8988T (cell line): ENCODE measurements at places on chromosomes 6 and 20.
A peak's percentile ranks its signal among the peaks of the same experiment; 100 is the strongest.

- no peak for DNase-seq
Observed at GRCh38 chr20:43949741-43950618, 35.3 kb downstream of the TOX2 start.

GRCh38 chr20:60372822-60373221 is 414.6 kb downstream of the CDH26 start:
- no peak for DNase-seq

- DNase-seq, result no peak
Observed at GRCh38 chr6:23454080-23454976, 671.7 kb upstream of the NRSN1 start.

DNA sequence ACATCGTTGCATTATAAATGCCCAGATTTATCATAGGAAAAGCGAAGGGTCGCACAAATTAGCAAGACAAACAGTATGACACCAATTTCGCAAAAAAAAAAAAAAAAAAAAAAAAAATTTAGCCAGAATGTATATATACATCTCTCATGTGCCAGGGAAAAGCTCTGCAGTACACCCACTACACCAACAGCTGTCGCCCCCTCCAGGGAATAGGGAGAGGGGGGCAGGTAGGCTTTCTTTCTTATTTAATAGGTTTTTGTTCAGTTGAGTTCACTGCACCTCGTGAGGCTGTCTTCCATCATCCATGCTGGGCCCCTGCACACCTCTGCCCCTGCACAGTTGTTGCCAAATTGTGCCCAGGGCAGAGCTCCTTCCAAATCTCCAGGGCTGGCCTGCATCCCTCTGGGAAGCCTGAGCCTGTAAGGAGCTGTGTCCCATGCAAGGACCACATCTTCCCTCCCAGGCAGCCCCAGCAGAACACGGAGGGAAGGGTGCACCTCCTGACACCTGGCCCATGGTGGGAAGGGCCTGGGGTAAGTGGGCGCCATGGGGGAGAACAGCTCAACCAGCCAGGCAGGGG is 85.4 kb downstream of the NINL start:
- no peak for DNase-seq

- DNase-seq, result no peak
Observed at GRCh38 chr6:5261545-5262109, 314 bp downstream of the FARS2 start.

DNA sequence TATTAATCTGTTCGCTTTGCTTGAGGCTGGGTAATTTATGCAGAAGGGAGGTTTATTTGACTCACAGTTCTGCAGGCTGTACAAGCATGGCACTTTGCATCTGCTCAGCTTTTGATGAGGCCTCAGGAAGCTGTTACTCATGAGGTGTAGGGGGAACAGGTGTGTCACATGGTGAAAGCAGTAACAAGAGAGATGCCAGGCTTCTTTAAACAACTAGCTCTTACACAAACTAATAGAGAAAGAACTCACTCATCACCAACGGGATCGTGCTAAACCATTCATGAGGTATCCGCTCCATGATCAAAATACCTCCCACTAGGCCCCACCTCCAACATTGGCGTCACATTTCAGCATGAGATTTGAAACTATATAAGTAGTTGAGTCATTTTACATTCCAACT is 34.4 kb upstream of the GCLC start:
- no peak for DNase-seq

- DNase-seq, result no peak
Observed at GRCh38 chr6:154583546-154584188, 73.2 kb upstream of the CNKSR3 start.

- DNase-seq, result no peak
Observed at GRCh38 chr6:137218473-137218916, 690 bp downstream of the IFNGR1 start.

GRCh38 chr6:52647199-52647598 is 23.7 kb upstream of the TMEM14A start:
- DNase-seq, result no peak

GRCh38 chr20:3129094-3129493 is 30.6 kb downstream of the FASTKD5 start:
- DNase-seq, result no peak

DNA sequence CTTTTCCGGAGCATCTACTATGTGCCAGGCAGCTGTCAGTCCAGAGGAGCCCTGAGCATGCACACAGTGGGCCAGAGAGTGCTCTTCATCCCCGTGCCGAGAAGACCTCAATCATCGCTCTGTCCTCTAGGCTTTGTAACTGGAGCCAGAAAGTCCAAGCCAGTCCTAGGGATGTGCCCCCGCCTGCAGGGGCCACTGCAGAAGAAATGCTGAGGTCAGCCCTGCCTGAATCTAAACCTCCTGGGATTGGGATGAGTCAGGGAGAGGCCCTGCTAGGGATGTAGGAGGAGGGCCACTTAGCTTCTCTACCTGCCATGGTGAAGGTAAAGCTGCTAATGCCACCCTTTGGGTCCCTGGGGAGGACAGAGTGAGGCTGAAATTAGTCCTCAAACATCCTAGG is 146.8 kb downstream of the CDC5L start:
- DNase-seq, result no peak

- peak; percentile 83 for DNase-seq
Observed at GRCh38 chr6:6007366-6008088, 802 bp upstream of the NRN1 start.

DNA sequence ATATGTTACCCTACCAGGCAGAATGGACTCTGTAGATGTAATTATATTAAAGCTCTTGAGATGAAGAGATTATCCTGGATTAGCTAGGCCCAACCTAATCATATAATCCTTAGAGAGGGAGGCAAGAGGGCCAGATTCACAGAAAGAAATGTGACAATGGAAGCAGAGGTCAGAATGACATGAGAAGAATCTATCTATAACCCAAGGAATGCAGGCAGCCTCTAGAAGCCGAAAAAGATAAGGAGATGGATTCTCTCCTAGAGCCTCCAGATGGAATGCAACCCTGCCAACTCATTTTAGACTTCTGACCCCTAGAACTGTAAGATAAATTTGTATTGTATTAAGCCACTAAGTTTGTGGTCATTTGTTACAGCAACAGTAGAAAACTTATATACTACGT is 12.3 kb downstream of the PXT1 start:
- DNase-seq, result no peak

- DNase-seq, result no peak
Observed at GRCh38 chr6:149081281-149081680, 236.2 kb upstream of the TAB2 start.
